ENCODE measurements at places on chromosomes 6 and 20.

- DNase-seq: peak; percentile 42
These were observed 85.1 kb downstream of the PDE7B start for GRCh38 chr6:135936606-135937005.

DNA sequence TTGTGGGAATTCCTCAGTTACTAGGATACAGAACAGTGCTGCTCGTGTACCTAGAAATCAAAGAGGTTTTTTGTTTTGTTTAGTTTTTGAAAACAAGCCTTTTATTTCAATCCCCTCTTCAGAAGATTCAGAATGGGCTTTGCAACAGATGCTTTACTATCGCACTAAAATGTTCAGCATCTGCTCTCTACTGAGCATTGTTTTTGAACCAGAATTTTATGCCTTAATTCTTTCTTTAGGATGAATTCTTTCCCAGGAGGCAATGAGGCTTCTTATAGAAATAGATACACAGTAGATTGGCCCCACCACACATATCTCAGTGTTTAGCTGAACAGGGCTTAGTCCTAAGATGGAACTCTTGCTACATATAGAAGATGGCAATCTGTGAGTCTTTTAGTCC, 95.9 kb upstream of the SPACA1 start:
- no peak for DNase-seq

DNA sequence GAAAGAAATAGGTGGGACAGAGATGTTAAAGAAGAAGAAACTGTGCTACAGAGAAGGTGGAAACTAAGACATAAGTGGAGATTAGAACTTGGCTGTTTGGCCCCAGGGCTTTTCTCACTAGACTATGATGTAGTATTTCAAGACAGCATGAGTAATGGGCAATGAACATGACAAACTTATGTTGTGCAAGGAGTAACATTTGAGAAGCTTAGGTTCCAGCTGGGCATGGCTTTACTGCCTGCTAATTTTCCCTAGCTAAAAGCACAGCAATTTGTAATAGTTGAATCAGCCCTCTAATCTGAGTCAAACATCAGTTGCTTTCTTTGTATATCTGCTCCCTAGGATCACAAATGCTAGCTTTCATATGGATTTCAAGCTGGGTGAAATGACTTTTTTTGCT, 294.3 kb upstream of the BMP2 start:
- peak; percentile 79 for DNase-seq

- DNase-seq: no peak
These were observed 9.1 kb downstream of the MTG2 start for GRCh38 chr20:62191781-62192559.

DNA sequence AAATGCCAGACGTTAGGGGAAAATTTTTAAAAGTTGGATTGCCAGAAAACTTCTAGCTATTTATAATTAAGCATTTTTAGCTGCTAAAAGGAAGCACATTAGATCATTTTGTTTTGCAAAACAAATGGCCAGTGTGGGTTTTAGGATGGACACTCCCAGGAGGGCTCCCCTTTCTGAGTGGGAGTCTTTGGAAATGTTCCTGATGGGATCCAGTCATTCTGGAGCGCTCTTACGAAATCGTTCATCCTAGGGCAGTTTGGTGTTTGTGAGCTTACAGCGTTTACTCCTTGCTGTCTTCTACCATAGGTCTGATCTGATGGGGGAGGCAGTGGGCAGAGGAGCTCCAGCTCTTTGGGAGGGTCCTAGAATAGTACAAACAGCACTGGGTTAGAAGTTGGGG, 14.7 kb downstream of the GNAS start:
- DNase-seq: no peak

GRCh38 chr6:117467876-117468275, 14.6 kb upstream of the DCBLD1 start:
- DNase-seq: no peak

DNA sequence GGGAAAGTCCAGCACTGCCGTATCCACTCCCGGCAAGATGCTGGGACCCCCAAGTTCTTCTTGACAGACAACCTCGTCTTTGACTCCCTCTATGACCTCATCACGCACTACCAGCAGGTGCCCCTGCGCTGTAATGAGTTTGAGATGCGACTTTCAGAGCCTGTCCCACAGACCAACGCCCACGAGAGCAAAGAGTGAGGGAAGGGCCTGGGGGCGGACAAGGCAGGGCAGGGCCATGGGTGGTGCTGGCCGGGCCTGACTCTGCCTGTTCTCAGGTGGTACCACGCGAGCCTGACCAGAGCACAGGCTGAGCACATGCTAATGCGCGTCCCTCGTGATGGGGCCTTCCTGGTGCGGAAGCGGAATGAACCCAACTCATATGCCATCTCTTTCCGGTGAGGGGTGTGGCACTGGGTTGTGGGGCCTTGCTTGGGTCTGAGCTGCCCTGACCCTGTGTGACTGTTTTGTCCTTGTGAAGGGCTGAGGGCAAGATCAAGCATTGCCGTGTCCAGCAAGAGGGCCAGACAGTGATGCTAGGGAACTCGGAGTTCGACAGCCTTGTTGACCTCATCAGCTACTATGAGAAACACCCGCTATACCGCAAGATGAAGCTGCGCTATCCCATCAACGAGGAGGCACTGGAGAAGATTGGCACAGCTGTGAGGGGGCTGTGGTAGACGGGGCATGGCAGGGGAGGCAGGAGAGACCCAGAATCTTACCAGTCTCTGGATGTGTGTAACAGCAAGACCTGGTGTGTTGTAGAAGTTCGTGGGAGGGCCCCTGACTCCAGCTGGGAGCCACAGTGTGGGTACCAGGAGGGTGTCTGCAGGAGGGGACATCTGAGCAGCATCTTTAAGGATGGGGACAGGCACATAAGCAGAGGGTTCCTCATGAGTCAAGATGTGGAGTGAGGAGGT, 29.1 kb downstream of the PLCG1 start:
- no peak for DNase-seq

GRCh38 chr6:26216886-26217713, 129.9 kb downstream of the HFE start:
- peak; percentile 97 for DNase-seq

DNA sequence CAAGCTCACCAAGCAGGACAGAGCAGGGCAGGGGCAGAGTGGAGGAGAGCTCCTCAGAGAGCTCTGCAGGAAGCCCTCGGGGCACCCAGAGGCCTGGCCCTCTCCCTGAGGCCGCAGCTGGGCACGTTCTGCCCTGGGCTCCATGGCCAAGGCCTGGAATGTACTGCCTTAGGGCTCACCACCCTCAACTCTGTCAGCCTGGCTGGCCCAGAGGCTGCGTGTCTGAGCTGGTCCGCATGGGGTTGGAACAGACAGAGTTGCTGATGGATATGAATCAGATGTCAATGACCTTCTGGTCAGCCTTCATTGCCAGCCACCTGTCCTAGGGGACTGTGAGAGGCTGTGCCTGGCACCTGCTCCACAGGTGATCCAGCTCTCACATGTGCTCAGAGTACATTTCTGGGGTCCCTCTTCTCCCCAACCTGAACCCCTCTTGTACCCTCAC, 33.2 kb upstream of the PCMTD2 start:
- DNase-seq: no peak

DNA sequence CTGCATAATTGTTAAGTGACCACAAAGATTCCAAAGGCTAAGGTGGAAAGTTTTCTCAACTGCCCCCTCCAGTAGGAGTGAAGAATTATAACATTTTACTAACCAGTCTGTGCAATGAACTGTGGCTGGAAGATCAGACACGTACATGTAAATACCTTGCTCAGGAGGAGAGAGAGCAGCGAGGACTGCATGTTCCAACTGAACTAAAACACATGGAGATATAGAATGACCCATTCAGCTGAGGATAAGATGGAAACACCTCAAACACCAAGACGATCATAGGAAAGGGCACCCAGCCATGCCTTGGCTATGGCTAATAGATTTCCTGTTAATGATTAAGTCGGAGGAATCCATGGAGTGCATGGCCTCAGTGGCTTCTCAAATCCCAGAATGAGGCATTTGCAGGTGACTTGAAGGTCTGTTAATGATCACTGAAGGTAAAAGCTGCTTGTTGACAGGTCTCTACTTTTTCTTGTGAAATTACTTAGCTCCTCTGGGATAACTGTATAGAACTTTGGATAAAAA, 875.6 kb downstream of the TFAP2A start:
- peak; percentile 52 for DNase-seq

DNA sequence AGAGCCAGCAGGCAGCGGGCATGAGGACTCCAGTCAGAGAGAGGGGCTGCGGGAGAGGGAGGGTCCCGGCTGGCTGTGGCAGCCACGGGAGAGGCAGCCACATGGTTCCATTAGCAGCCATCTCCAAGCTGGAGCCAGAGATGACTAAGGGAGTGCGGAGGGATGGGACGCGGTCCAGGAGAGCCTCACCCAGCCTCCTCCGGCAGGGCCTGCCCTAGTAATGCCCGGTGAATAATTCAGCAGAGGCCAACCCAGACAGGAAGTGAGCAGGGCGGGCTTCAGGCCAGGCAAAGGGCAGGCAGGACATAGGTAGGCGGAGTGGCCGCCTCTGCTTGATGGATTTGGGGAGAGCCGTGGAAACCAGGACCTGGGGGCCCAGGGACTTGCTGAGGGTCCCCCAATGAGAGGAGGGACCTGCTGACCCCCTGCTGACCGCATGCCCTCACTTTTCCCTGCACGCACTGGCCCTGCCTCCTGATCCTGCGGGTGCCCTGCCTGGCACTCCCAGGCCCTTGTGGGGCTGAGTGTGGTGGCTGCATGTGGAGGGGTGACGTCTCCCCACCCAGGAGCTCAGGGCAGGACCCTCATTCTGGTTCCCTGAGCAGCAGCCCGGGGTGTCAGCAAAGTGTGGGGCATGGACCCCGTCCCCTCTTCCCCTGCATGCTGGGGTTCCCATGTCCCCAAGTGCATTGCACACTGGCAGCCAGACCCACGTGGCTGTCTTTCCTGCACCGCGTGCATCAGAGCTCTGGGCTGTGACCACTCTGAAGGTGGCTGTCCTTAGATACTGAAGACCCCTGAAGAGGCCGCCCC, 51.8 kb upstream of the SLCO4A1 start:
- no peak for DNase-seq

- DNase-seq: no peak
These were observed 40.5 kb upstream of the GATA5 start for GRCh38 chr20:62516338-62516737.

DNA sequence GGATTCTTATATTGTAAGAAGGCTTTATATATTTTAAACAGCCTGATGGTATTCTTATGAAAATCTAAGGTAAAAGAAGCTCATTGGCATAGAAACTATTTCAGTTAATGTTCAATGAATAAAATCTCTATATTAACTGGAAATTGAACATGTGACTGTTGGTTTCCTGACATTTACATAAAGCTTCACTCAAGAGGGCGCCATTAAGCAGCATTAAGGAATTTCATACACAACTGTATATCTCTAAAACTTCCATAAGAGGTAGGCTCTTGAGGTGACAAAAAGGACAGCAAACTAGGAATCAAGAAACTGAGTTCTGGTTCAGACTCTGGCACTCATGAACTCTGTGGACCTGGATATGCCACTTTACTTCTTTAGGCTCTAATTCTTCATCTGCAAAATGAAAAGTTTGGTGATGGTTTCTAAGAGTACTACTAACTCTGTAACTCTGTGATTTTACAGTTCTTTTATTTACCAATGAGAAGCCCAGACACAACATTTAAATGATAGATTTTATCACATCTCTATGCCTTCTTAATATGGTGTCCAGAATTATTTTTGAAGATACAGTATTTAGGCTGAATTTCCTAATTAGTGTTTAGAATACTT, 147.5 kb downstream of the FLRT3 start:
- DNase-seq: peak; percentile 77

GRCh38 chr6:45365036-45365435, 12.7 kb downstream of the SUPT3H start:
- DNase-seq: no peak

DNA sequence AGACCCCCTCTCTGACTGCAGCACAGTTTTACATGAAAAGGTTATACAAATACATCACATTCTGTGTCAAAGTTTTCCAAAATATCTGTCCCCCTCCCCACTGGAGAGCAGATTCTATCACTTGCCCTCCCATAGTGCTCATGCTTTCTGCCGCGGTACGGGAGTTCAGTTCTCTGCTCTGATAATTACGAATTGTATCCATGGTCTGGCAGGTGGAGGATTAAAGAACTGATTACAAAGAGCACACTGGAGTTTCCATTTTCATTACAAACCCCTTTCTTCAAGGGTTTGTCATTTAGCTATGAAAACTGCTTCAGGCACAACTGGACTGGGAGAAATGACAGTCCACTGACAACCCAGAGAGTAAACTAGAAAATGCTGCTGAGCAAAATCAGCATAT, 166.0 kb downstream of the PDSS2 start:
- DNase-seq: peak; percentile 59

- DNase-seq: peak; percentile 66
These were observed 2.7 kb upstream of the TRERF1 start for GRCh38 chr6:42454428-42454791.

DNA sequence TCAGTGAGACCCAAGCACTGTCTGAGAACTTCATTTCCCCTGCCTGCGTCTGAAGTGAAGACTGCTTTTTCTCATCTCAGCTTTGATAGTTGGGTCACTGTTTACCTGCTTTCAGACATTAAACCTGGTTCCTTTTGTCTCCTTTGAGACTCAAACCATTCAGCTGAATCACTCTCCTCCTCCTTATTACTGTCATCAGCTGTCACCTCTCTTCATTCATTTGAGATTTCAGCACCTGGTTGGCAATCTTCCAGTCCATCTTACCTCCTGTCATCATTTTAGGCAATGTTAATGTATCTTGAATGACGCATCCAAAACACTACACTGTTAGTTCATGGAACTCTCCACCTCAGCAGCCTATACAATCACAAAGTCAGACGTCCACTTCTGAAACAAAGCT, 34.3 kb upstream of the SOX4 start:
- DNase-seq: peak; percentile 96

Measured in NCI-H69 (cell line).